ENCODE measurements at places on chromosomes 11 and 22.

GRCh38 chr22:21000207-21000986, 1.5 kb downstream of the THAP7 start:
- DNase-seq: no peak

DNA sequence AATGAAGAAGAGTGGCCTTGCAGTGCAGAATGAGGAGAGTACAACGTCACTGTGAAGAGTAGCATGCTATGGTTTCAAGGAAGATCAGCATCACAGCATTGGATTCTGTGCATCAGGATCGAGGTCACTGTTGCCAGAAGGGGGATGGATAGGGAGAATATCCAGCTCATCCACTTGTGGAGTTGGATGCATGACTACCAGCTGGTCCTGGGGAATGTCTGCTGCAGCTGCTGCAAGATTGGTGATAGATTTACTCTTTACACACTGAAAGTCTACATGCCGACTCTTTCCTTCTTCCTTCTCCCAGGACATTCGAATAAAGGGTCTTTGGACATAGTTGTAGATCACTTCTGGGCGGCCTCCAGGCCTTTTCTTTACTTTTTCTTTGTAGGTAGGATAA, 74.3 kb downstream of the BTBD10 start:
- no peak for DNase-seq

GRCh38 chr22:23116506-23117263, 25.1 kb downstream of the RSPH14 start:
- no peak for DNase-seq

DNA sequence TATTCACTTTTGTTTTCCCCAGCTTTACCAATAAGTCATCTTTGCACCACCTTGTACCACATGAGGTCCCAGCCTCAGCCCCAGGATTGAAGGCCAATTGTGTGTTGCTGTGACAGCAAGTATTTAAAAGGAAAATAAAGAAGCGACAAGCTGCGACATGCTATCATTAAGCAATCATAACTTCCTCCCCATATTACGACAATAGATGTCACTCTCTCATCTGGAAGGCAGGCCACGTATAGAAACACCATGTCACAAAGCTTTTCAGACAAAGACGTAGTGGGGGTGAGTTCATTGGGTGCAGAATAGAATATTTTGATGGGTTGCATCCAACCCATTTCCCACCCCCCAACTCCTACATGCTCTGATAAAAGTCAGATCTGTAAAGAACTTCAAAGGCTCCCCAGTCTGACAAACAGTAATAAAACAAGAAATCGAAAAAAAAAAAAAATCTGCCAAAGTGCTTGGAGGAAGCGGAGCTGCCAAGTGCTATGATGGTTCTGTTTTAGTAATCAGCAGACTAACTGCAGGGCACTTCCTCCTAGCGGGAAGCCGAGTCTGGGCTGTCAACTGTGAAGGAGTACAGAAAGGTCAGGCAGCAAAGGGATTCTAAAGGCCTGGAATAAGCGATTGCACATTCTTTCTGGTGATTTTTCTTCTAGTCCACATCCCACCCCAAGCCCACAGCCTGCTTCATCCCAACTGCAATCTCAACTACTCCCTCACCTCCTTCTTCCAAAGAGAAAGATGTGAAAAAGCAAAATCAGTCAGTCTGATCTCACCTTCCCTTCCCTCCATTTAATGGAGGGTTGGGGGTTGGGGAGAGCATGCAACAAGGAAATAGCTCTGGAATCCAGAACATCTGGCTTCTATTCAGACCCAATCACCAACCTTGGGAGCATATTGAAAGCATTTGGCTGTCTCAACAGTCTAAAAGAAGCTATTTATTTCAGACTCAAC, 131.4 kb upstream of the UBASH3B start:
- DNase-seq: peak; percentile 83

GRCh38 chr11:85663080-85663752, 1.7 kb downstream of the CREBZF start:
- DNase-seq: no peak

DNA sequence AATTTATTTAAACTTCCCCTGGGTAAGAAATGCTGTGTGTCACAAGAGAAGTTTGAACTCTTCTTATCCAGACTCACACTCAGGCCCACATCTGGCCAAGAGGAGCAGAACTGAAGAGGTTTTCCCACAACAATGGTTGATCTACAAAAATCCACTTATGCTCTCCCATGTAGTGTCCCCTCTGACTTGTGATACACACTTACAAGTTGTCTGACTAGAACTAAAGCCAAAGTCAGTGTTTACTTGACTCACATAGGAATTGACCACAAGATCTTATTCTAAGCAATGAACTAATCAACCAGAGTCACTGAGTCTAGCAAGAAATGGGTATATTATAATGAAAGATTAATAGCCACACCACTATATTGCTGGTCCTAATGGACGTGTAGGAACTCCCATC, 133.0 kb downstream of the ATG16L2 start:
- no peak for DNase-seq

- DNase-seq: peak; percentile 76
Measured at GRCh38 chr11:14578541-14578956, 58.4 kb upstream of the PSMA1 start.

- no peak for DNase-seq
Measured at GRCh38 chr11:67493548-67494370, 10.9 kb downstream of the AIP start.

GRCh38 chr11:2666828-2667570, 32.8 kb downstream of the KCNQ1OT1 start:
- no peak for DNase-seq

DNA sequence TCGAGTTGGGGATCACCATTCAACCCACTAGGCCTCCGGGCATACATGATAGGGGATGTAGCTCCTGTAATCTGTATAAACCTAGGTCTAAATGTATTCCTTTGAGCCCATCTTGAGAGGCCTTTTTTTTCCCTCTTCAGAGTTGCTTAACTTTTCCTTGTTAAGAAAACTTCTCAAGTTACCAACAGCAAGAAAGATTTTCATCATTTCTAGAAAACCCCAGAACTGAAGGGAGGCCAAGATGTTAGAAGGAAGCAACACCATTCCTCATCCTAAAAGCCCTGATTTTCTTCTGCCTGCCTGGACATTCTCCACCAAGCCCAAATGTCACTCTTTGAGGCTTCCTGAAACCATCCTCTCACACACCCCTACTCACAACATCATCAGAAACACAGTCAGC, 79.4 kb downstream of the TMPRSS5 start:
- no peak for DNase-seq

- no peak for DNase-seq
Measured at GRCh38 chr22:35596821-35597220, 20.3 kb downstream of the MB start.

- DNase-seq: no peak
Measured at GRCh38 chr11:32259641-32260081, 168.8 kb downstream of the RCN1 start.

DNA sequence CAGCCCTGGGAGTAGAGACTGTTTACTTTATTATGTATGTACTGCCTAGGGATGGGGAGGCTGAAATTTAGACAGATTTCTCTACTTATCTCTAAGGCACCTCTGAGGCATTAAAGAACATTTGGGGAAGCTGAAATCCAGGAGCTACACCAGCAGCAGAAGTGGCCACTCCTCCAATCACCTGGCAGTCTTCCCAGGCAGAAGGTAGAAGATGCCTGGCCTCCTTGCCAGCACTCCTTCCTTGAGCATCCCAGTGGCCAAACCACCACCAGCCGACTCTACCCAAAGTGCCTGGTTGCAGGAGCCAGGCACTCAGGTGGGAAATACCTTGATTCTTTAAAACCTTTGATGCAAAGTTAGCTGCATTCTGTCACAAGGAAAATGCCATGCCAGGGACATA, 1.9 kb upstream of the FAT3 start:
- no peak for DNase-seq

GRCh38 chr11:47143322-47143721, 33.4 kb downstream of the ARFGAP2 start:
- DNase-seq: peak; percentile 94

DNA sequence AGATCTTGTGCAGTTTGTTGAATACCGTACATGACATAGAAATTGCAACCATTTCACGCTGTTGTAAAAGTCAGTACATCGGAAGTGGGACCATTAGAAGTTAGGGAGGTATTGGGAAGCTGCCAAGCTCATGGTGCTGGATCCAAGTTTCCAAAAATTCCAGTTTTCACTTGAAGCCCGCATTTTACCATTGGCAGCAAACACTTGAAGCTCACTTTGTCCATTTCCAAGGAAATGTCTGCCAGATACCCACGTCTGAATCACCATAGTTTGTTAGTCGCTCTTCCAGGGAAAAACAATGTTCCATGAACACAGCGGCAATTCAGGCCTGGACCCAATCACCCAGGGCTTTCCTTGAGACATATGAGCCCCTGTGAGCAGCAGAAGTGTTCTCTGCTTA, 22.6 kb upstream of the PARVB start:
- no peak for DNase-seq

DNA sequence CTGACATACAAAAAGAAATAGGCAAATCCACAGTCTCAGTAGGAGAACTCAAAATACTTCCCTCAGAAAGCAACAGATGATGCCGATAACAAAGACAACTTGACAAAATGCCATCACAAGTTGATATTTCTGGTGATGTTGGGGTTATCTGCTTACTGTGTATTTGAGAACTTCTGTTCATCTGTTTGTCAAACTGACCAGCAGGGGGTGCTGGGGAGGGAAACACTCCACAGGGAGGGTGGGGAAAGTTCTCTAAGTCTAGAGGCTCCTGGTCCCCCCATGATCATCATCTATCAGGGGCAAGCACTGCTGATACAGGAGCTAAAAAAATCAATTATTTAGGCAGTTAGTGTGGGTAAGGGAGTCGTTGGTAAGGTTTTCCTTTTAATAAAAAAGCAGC, 19.2 kb downstream of the GLYATL1 start:
- no peak for DNase-seq

- DNase-seq: no peak
Measured at GRCh38 chr11:13679768-13680167, 11.3 kb downstream of the FAR1 start.

DNA sequence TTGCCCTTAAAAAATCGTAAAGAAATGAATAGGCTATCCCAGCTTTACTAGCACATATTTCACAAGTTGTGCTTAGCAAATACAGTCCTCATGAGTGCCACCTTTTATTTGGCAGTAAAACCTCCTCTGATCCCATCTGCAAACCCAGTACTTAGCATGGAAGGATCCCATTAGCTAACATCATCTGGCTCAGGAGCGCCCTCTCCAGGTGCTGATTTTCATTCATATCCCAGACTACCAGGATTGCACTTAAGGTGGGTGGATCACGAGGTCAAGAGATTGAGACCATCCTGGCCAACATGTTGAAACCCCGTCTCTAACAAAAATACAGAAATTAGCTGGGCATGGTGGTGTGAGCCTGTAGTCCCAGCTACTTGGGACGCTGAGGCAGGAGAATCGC, 76.1 kb upstream of the PAX6 start:
- no peak for DNase-seq

- no peak for DNase-seq
Measured at GRCh38 chr11:96538104-96538503, 148.3 kb downstream of the JRKL start.

- no peak for DNase-seq
Measured at GRCh38 chr11:8442301-8442700, 151.7 kb downstream of the STK33 start.

- DNase-seq: no peak
Measured at GRCh38 chr11:72229925-72230763, 5.6 kb downstream of the INPPL1 start.

DNA sequence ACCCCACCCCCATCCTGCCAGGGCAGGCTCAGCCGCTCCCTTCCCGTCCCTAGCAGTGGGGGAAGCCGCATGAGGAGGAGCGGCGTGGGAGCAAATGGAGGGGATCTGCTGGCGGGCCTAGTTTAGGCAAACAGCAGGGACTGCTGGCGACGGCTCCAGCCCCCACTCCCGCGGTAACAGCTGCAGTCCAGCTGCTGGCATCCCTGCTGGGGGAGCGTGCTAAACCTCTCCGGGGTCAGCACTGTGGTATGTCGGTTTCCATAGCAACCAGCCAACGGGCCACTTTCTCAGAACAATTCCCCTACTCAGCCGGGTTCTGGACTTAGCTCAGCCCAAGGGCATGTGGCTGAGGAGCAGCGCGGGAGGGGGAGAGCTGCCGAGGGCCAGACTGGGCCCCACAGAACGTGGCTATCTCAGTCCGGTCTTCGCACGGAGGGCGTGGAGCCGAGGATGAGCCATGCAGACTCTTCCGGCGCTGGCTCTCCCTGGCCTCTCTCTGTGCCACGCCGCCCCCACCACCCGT, 98.8 kb downstream of the PKNOX2 start:
- DNase-seq: peak; percentile 98

GRCh38 chr22:27995801-27996528, 76.9 kb upstream of the PITPNB start:
- no peak for DNase-seq

DNA sequence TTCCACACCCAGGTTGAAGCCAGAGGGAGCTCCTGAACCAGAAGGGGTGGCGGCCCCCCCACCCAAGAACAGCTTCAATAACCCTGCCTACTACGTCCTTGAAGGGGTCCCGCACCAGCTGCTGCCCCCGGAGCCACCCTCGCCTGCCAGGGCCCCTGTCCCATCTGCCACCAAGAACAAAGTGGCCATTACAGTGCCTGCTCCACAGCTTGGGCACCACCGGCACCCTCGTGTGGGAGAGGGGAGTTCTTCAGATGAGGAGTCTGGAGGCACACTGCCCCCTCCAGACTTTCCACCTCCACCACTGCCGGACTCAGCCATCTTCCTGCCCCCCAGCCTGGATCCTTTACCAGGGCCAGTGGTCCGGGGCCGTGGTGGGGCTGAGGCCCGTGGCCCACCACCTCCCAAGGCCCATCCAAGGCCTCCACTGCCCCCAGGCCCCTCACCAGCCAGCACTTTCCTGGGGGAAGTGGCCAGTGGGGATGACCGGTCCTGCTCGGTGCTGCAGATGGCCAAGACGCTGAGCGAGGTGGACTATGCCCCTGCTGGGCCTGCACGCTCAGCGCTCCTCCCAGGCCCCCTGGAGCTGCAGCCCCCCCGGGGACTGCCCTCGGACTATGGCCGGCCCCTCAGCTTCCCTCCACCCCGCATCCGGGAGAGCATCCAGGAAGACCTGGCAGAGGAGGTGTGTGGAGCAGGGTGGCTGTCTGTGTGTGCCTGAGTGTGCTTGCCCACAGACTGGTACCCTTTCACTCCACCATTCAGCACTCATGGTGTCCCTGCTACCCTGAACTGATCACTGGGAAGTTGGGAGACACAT, 6.7 kb downstream of the PHOX2A start:
- no peak for DNase-seq

- DNase-seq: no peak
Measured at GRCh38 chr11:19746086-19746485, 33.4 kb downstream of the NAV2 start.

- DNase-seq: no peak
Measured at GRCh38 chr11:63916837-63917691, at the start of gene RCOR2. Gene RCOR2 (minus strand): TSS chr11:63917164. CDS start chr11:63916456, 708 bp downstream.

Measured in HFF-Myc (cell line).